Right renal cortex interstitium (tissue), 3 donors: ENCODE measurements at places on chromosomes 13 and 19.

- DNase-seq, result no peak
Observed at GRCh38 chr13:113897161-113897560, 33.3 kb upstream of the GAS6 start.

DNA sequence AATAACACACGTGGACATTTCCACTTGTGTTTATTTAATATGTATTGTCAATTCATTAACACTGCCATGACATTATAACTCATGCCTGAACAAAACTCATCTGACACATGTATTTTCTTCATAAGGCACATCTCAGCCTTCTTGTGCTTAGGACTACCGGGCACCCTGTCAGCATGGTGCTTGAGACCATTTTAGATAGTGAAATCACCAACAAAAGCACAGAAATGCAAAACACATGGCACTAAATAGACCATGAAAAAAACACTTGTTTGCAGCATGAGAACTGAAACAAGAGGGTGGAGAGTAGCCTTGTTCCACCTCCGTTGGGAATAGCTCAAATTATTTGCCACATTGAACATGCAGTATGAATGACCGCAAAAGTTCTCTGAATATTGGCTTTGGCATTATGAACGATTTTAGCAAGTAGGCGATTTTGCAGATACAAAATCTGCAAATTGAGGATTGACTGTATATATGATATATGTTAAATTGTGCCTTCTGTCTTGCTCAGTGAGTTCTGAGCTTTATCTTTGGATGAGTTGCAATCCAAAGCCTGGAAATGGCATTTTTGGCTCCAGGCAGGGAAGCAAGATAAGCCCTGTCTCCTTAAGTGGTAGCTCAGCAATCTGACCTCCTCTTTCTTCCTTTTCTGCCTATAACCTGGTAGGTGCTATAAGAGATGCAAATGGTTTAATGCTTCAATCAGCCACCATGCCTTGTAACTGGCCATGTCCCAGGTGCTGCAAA is 328.2 kb downstream of the HS6ST3 start:
- DNase-seq, result no peak

DNA sequence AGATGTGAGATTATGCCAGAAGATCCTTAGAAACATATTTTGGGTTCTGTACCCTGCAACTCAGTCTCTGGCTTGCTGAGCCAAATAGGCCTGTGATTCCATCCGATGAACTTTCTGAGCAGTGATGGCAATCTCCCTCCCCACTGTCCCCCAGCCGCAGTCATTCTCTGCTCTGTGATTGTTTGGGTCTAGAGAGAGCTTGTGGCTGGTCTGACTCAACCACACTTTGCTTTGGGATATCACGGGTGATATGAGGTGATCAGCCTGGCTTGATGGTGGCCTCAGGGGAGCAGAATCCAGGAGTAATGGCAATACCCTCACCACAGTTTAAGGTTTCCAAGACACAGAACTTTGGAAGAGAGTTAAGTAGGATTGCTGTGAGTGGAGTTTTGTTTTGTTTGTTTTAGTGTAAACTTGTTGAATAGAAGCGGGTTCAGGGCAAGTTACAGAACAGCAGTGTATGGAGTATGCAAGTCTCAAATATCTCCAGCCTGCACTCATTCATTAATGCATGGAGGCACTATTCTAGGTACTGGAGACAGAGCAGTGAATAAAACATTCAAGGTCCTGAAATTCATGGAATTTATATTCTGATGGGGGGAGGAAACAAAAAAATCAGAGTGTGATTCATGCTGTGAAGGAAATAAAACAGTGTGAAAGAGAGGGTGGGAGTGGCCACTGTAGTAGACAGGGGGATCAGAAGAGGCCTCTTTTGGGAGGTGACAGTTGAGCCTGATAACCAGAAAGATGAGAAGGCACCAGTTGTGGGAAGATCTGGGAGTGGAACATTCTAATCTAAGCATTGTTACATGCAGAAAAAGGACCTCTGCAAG is 5.3 kb downstream of the SAMD4B start:
- DNase-seq, result no peak

DNA sequence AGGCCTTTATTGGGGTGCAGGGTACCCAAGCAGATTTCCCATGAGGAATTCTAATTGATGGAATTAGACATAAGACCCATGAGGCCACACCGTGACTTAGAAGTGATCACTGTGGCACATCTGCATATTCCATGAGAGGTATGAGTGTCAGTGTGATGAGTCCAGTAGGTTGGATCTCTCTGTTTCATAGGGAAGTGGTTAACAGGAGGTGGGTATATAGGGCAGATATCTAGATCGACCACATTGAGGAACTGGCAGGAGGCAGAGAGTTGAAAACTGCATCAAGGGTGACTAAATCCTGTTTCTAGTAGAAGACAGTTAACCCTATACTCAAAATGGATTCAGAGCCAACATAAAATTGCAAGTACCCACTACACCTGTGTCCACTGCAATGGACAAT is 68.6 kb upstream of the MIR17HG start:
- no peak for DNase-seq

DNA sequence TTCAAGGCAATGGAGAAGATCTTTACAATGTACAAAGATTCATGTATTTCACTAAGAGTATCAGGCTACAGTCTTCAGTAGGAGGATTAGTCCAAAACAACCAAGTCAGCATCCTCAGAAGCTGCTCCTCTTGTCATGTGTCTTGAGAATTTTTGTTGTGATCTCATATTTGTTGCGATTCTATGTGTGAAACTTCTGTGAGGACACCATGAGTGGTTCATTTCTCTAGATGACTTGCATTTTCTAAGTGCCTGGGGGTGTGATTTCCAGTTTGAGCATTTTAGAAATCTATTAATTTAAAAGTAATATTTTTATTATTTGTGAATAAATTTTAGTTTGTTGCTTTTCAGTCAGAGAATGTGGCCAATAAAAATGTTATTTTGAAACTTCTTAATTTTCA is 94.5 kb downstream of the RAP2A start:
- no peak for DNase-seq
